ENCODE measurements at places on chromosomes 11 and 22.

DNA sequence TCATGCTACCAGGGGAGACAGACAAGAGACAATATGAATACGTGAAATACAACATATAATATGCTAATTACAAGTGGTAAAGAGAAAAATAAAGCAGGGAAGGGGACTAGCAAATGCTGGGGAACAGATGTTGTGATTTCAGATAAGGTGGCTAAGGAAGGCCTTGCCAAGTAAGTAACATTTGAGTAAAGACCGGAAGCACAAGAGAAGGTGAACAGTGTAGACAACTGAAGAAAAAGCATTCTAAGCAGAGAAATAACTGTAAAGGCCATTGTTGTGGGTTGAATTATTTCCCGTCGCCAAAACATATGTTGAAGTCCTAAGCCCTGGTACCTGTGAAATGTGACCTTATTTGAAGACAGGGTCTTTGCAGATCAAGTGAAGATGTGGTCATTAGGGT is 63.7 kb upstream of the EED start:
- no peak for DNase-seq

DNA sequence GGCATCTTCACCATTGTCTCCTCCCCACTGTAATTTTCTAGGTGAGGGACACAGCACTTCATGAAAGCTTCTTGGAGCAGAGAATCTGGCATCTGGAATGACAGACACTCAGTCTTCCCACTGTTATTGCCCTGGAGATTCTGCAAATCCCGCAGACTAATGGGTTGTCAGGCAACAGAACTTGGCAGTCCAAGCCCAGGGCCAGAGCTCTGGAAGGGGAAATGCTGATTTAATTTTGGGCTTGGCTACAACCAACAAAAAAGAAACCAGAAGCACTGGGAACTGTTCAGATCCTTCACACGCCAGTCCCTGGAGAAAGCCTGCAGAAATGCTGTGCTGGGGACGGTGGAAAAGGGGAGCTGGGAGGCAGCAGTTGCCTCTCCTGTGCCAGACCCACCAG is 71.5 kb upstream of the BID start:
- DNase-seq: no peak

- no peak for DNase-seq
Observed at GRCh38 chr11:128508770-128509510, 78.4 kb downstream of the ETS1 start.

DNA sequence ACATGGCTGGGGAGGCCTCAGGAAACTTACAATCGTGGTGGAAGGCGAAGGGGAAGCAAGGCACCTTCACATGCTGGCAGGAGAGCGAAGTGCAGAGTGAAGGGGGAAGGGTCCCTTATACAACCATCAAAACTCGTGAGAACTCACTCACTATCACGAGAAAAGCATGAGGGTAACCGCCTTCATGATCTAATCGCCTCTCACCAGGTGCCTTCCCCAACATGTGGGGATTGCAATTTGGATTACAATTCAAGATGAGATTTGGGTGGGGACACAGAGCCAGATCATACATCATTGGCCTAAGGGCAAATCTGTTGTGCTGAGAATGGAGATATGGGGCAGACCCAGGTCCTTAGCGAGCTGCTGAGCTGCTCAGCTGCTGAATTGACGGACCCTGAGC is 13.1 kb downstream of the C1QTNF6 start:
- no peak for DNase-seq

GRCh38 chr22:41557401-41558240 is 3.2 kb upstream of the CSDC2 start:
- no peak for DNase-seq

GRCh38 chr22:37549704-37550059 is 10.6 kb upstream of the CDC42EP1 start:
- no peak for DNase-seq

GRCh38 chr11:58564231-58564630 is 11.4 kb downstream of the LPXN start:
- DNase-seq: no peak

DNA sequence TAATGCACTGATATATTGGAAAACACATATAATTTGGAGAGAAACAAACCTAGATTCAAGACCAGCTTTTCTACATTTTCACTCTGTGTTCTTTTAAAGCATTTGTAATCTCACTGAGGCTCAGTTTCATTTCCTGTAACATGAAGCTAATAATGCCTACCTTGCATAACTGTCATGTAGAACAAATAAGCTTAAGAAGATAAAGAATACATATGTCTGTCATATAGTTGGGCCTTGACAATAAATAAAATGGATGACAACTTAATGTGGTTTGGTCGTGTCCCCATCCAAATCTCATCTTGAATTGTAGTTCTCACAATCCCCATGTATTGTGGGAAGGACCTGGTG is 35.2 kb upstream of the FIBIN start:
- no peak for DNase-seq

DNA sequence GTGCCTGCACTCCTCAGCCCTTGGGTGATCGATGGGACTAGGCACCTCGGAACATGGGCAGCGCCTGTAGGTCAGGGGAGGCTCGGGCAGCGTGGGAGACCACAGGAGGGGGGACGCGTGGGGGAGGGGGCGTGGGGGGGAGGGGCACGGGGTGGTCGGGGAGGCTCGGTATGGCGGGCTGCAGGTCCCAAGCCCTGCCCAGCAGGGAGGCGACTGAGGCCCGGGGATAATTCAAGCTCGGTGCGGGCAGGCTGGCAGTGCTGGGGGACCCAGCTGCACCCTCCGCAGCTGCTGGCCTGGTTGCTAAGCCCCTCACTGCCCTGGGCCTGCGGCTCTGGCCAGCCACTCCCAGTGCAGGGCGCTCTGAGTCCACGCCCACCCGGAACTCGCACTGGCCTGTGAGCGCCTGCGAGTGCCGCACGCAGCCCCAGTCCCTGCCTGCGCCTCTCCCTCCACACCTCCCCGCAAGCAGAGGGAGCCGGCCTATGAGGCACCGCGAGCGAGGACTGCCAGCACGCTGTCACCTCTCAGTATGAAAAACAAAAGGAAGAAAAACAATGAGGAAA is 1698.3 kb upstream of the RAG2 start:
- DNase-seq: no peak

DNA sequence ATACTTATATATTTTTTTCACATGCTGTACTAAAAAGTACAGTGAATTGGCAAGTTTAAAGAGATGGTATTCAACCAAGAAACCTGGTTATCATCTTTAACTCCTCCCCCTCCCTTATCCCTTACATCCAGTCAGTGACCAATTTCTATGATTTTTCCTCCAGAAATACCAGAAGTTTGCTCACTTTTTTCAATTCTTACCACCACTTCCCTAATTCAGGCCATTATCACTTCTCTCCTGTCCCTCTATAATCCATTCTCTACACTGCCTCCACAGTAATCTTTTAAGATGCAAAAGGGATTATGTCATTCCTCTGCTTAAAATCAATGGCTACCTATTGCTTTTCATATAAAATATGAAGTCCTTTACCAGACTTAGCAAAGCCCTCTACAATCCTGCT is 62.8 kb downstream of the CEP57 start:
- no peak for DNase-seq

DNA sequence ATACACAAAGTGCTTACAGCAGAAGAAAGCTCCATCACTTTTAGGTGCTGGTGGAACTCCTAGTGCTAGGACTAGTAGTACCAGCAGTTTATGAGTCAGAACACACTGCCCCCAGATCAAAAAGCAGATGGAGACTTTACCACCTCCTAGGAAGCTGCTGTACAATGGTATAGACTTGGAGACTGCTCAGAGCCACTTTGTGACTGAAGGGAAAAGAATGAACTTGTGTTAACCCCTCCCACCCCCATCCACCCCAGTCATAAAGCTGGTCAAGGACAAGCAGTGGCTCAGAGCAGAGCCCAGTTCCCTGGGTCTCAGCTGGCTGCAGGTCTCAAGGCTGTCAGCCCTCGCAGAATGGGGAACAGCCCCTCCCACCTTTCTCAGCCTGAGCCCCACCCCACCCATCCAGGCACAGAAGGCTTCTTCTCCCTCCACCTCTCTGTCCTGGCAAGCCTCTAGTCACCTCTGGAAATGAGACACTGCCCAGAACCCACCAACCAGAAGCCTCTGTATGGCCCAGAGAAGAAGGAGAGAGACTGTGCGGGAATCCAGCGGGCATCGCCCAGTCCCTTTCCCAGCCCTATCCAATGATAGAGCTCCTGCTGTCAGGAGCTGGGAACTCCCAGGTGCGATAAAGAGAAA is 23.8 kb downstream of the PACSIN2 start:
- DNase-seq: no peak

- no peak for DNase-seq
Observed at GRCh38 chr11:77590194-77590782, 535 bp downstream of the AQP11 start.

DNA sequence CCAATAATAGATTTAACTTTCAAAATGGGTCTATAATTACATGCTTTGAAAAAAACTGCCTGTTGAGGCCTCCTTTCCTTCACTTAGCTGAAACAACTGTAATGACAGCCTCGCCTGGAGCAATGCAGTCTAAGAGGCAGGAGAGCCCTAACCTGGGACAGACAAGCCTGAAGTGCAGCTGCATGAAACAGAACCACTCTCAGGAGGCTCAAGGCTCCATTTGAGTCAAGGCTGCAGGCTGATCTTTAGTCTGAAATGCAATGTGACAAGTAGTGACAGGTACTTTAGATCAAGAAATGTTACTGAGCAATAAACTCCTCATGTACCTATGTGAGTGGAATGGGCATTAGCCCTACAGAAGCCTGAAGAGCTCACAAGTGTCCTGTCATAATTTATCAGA is 414.0 kb upstream of the LUZP2 start:
- no peak for DNase-seq

DNA sequence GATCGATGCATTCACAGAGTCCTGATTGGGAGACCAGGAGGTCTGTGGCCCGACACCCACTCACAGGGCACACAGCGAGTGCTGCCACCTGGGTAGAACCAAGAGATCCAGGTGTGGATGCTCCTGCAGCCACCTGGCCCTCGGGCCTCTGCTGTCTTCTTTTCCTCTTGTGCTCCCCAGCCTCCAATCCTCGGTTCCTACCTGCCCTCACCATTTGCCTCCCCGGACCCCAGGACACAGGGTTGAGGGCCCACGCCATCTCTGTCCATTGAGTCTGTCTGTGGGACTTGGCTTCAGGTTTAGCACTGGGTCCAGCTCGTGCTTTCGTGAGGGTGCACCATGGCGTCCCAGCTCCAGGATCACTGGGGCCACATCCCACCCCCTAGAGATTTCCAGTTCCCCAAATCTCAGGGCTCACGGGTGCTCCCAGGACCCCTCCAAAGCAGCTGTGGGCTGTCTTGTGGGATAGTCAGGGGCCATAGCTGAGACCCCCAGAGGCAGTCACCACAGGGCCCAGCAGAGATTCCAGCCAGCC is 591.1 kb downstream of the BRD1 start:
- DNase-seq: no peak

GRCh38 chr22:43031617-43032016 is 16.7 kb upstream of the PACSIN2 start:
- DNase-seq: no peak

GRCh38 chr11:23632293-23632692 is 772.0 kb upstream of the CCDC179 start:
- DNase-seq: no peak

GRCh38 chr11:15969701-15970329 is 386.5 kb downstream of the SOX6 start:
- DNase-seq: no peak

DNA sequence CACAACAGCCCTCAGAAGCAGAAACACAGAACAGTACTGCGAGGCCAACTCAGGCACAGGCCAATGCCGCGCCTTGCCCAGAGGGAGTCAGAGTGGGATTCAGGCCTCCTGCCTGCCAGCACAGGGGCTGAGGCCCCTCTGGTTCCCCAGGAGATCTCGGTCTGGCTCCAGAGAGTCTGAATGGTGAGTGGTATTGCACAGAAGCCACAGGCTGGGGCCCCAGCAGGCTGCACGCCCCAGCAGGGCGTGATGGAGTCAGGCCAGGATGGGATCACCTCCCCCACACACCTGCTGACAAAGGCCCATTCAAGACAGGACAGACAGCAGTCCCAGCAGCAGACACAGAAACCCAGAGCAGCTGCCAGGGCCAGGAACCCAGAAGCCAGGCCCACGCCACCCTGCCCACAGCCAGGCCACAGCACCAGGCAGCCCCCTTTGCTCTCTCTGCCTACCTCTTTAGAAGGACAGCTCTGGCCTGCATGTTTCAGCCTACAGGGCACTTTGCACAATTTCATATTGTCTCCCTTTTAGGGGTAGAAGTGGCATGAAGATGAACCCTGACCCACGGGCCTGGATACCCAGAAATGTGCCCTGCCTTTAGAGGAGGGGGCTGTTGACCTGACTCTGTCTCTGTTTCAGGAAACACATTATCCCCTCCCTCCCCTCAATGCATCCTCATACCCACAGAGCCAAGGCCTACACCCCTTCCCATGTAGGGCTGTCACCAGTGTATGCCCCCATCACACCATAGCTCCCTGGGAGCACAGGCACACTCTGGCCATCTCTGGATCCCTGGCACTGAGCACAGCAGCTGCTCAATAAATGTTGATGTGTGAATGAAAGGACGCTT is 6.1 kb downstream of the FXYD6 start:
- DNase-seq: no peak

GRCh38 chr11:69646493-69647389 is 5.8 kb downstream of the CCND1 start:
- no peak for DNase-seq

GRCh38 chr11:83249445-83249844 is 36.7 kb downstream of the CCDC90B start:
- DNase-seq: no peak

DNA sequence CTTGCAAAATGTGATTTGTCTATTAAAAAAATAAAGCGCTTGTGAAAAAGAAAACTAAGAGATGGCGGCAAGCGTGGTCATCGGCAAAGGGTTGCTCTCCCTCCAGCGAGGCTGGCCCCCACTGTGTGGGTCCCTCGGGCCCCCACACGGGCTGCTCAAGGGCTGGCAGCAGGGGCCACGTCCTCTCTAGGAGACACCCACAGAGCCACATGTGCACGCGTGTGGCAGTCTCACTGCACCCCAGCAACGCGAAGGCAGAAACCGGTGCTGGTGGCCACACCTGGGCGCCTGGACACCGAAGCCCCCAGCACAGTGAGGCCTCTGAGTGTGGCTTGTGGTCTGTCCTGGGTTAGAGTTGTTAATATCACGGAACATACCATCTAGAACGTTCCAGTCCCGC is 34.4 kb downstream of the TOLLIP start:
- no peak for DNase-seq

DNA sequence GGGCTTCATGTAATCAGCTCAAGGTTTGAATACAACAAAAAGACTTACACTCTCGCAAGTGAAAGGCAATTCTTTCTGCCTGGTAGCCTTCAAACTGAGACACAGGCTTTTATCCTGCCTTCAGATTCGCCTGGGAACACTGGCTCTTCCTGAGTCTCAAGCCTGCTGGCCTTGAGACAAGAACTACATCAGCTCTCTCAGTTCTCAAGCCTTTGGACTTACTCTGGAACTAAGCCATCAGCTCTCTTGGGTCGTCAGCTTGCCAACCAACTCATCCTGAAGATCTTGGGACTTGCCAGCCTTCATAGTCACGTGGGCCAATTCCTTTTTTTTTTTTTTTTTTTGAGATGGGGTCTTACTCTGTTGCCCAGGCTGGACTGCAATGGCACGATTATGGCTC is 35.7 kb upstream of the LRRC10B start:
- no peak for DNase-seq

Data from stimulated activated CD4-positive, alpha-beta T cell treated with anti-CD3 and anti-CD28 coated beads, Interleukin-15, amount 100 ng/mL, for 1 hour (primary cell).